ENCODE measurements at places on chromosomes 6 and 20.

GRCh38 chr20:60535211-60535610 lies 577.0 kb downstream of the CDH26 start:
- no peak for DNase-seq

DNA sequence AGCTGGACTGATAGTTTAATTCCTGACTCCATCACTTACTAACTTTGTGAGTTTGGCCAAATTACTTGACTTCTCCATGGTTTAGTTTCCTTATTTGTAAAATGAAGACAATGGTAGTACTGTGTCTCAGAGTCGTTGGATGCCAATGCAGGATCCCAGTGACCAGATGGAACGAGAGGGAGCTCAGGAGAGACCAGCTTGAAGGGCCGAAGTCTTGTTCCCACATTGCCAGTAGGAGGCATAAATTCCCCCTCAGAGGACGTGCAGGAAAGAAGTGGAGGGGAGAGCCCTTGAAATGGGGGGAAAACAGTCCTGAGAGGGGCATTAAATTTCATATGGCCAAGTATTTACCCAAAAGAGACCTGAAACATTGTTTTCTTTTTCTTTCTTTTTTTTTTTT lies 2.1 kb upstream of the MUC22 start:
- no peak for DNase-seq

GRCh38 chr20:13325033-13325432 lies 104.0 kb downstream of the ISM1 start:
- no peak for DNase-seq

DNA sequence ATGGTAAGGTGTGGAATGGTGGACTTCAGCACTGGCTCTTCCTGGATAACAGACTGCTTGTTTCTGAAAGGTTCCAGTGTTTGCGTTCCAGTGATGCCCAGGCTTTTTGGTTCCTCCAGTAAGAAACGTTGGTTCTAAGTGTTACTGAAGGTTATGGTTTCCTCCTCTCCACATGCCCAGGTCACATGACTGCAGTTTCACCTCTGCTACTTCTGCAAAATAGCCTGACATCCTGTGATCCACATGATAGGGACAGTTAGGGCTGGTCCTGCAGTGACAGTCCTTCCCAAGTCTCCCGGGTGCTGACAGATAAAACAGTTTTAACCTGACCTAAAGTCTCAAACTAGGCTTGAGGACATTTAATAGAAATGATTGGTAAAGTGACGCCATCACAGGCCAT lies 132.2 kb upstream of the CST7 start:
- DNase-seq: no peak

Data from CD4-positive, alpha-beta T cell treated with Interleukin-1 beta for 1 hour (primary cell).